Adrenal gland (tissue), 19 donors: ENCODE measurements at places on chromosomes 7 and 10. TPM values are rescaled to one million over a fixed set of nuclear protein-coding genes. Genes with fewer than 3 reads are reported as not detected.

Gene ZNF503
- 39.0 TPM for total RNA-seq

Gene CYP2W1
- 41.4 TPM for total RNA-seq

Gene ZC3HAV1
- 28.8 TPM for total RNA-seq

Gene BTAF1
- total RNA-seq, result 11.8 TPM

Gene CTAGE15
- total RNA-seq, result not detected

Gene GRID2IP
- total RNA-seq, result 1.8 TPM

Gene IDE
- 41.6 TPM for total RNA-seq

Gene UTF1
- total RNA-seq, result not detected

Gene CTAGE4
- total RNA-seq, result 0.39 TPM

Gene ADGRA1
- total RNA-seq, result 0.06 TPM

Gene CELF2
- 26.0 TPM for total RNA-seq

Gene COL13A1
- total RNA-seq, result 0.54 TPM

Gene KCP
- total RNA-seq, result 0.29 TPM

Gene CALHM2
- total RNA-seq, result 56.8 TPM

Gene EBLN1
- total RNA-seq, result not detected

Gene MACC1
- 9.8 TPM for total RNA-seq

Gene PPP1R17
- total RNA-seq, result not detected

Gene RASA4
- 118 TPM for total RNA-seq

Gene TMEM236
- 2.7 TPM for total RNA-seq

Gene BRI3
- 50.2 TPM for total RNA-seq

Gene NOM1
- total RNA-seq, result 16.8 TPM

Gene CYP26A1
- total RNA-seq, result not detected

Gene A1CF
- not detected for total RNA-seq

Gene ABCA13
- total RNA-seq, result 0.94 TPM

Gene HOXA11
- total RNA-seq, result 0.13 TPM

Gene SEMA3A
- total RNA-seq, result 8.4 TPM

Gene LRRD1
- 0.16 TPM for total RNA-seq

Gene BMPER
- total RNA-seq, result 1.9 TPM

Gene PLXNA4
- total RNA-seq, result 3.7 TPM

Gene CAMK2B
- 5.0 TPM for total RNA-seq

Gene INMT
- 122 TPM for total RNA-seq

Gene FAM237B
- not detected for total RNA-seq

Gene HPSE2
- not detected for total RNA-seq

Gene SRRT
- 70.7 TPM for total RNA-seq

Gene TRPV5
- total RNA-seq, result not detected

Gene CNPY1
- not detected for total RNA-seq

Gene PIK3CG
- total RNA-seq, result 3.5 TPM

Gene NPY4R
- 0.26 TPM for total RNA-seq

Gene CPEB3
- total RNA-seq, result 9.6 TPM

Gene LRRC4
- total RNA-seq, result 10.1 TPM

Gene UCN3
- not detected for total RNA-seq

Gene NPY4R2
- not detected for total RNA-seq

Gene EMX2
- total RNA-seq, result 0.11 TPM

Gene GOLGA7B
- 1.2 TPM for total RNA-seq

Gene NPC1L1
- 0.42 TPM for total RNA-seq

Gene GIMAP1
- total RNA-seq, result 9.7 TPM

Gene TAS2R4
- total RNA-seq, result 0.41 TPM
